ENCODE measurements at places on chromosomes 3 and 15.

DNA sequence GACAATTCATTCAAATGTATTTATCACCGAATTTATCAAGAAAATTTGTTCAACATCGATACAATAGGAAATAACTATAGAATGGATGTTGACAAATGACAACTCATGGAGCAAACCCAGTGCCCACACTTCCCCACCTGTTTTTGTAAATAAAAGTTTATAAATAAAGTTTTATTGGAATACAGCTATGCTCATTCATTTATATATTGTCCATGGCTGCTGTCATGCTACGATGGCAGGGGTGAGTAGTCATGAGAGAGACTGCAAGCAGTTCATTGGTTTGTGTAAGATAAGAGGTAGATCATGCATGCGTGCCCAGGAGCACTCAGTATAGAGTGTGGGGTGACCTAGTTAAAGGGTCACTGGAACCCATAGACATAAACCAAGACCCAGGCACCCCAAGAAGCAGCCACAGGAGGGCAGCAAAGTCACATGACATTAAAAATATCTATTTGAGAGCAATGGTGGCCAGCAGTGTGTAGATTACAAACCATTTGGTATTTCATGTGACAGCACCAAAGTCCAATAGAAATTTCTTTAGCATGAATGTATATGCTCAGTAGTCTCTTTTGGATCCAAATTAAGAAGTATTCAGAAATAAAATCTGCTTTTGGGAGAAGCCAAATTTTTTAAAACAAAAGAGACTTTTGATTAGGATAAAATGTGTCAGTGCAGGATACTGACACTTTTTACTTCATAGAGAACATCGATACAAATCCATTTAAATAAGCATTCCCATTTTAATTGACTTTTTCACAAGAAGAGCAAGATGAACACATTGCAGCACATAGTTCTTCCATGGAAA, 794.8 kb downstream of the MCTP2 start:
- no peak for DNase-seq

GRCh38 chr3:115790759-115791158, 167.4 kb downstream of the GAP43 start:
- no peak for DNase-seq

DNA sequence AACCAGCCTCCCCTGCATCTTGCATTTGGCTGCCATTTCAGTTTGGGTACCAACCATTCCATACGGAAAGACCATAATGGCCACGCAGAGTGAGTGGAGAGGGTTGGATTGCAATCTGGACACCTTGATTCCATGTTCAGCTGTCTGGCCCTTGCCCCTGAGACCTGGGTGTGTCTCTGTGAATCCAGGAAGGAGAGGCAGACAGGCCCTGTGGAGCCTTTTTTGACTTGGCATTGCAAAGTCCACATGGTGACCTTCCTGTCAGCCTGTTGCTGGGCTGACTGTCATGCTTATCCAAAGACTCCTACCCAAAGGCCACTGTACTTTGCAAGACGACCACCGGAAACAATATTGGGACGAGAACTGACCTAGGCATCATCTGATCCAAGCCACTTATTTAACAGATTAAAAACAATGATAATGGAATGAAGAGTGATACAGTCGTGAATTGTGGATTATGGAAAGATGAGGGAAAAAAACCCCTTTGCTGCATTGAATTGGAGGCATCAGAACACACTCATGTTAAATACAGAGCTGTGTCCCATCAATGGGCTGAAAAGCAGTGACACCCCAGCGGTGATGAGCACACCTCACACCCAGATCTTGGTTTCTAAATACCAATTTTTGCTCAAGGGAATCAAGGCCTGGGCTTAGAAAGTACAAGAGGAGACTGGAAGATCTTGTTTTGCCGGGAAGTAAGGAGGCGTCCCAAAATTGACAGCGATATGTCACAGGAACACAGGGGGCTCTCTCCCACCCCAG, 86.0 kb downstream of the LRRK1 start:
- DNase-seq = no peak

DNA sequence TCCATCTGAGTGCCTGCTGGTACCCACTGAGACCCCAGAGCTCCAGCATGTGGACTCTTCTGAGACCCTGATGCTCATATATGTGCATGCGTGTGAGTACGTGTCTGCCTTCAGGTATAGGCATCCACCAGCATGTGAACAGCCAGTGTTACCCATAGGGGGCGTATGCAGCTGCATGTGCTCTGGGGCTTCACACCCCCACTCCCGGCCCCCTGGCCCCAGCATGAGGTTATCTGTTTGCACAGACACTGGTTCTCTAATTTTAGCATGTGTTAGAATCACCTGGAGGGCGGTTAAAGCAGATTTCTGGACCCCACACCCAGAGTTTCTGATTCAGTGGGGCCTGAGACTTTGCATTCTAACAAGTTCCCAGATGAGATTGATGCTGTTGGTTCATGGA, 824 bp upstream of the CILP start:
- DNase-seq = no peak

DNA sequence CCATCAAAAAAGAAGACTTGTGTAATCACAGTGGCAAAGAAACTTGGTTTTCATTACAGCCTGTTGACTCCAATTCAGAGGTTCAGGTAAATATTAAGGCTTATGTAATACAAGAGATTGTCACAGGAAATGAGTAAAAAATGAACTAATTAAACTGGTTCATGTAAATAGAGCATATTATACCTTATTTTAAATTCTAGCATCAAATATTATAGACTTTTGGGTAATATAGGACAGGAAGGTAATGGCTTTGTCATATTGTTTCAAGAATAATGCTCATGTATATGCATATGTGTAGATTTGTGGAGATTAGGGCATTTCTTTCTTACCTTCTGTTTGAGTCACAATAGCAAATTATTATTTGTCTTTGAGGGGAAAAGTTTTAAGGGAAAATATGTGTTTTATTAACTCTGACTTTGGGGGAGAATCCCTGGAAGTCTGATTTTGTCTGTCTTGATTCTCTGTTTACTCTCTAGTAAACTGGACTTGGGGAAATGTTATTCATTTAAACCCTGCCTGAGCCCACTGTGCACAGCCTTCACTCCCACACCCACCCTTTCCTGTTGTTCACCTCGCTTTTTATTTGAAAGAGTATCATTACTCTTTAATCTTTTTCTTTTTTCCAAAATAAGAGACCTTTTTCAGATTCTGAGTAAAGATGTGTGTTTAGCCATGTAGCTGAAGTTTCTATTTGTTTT, 43.0 kb downstream of the RASA2 start:
- DNase-seq = no peak

- DNase-seq = no peak
Observed at GRCh38 chr3:177530908-177531307, 333.6 kb upstream of the TBL1XR1 start.

- DNase-seq = no peak
Observed at GRCh38 chr15:70556151-70556741, 207.1 kb downstream of the UACA start.

GRCh38 chr3:172213200-172213599, 173.8 kb downstream of the FNDC3B start:
- no peak for DNase-seq

DNA sequence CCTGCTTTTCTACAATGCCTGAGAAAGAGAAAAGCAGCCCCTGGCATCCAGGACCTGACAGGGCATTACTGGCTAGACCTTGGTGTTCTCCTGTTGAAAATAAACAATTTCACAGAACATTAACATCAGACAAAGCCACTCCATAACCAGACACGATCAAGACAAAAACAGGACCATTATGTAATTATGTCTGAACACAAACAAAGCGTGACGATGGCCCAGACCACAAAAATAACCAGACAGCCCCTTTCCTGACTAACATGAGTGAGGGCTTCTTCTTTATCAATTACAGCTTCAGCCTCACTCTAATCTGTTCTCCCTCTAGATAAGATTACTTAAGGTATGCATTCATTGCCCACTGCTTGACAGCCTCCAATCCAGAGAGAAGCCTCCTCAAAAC, 172.7 kb upstream of the LMCD1 start:
- no peak for DNase-seq

DNA sequence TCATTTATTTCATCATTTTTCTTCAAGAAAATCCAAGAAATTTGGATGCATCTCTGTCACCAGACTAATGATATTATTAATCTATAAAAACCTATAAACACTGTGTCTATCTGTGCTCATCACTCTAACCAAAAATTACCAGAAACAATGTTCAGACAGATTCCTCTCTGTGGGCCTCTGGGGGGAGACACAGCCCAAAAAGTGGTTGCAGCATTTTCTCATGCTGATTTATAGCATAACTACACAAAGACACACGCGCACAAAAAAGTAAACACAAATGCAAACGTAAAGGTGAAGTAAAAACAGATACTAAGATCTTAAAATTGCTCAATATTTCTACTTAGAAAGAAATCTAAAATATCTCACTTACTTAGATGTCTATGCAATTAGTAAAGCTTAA, 976.0 kb downstream of the GBE1 start:
- no peak for DNase-seq

- no peak for DNase-seq
Observed at GRCh38 chr15:77251662-77252061, 168.2 kb downstream of the PEAK1 start.

DNA sequence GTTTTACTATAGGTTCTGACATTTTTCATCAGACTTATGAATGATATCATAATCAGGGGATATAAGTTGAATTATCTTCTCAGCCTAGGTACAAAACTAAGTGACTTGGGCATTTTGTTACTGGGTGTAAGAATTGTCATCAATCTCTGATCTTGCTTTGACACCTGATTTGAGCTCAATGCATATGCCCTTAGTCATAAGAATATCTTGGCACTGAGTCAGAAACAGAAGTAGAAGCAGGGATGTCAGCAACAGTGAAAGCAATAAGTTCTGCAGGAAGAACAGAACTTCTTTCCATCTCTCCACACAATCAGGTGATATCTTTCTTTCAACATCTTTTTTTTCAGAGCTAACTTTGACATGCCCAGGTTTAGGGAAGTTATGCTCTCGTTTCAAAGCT, 14.6 kb downstream of the SLITRK3 start:
- DNase-seq = no peak

- no peak for DNase-seq
Observed at GRCh38 chr15:89085289-89085926, 2.8 kb upstream of the ABHD2 start.

DNA sequence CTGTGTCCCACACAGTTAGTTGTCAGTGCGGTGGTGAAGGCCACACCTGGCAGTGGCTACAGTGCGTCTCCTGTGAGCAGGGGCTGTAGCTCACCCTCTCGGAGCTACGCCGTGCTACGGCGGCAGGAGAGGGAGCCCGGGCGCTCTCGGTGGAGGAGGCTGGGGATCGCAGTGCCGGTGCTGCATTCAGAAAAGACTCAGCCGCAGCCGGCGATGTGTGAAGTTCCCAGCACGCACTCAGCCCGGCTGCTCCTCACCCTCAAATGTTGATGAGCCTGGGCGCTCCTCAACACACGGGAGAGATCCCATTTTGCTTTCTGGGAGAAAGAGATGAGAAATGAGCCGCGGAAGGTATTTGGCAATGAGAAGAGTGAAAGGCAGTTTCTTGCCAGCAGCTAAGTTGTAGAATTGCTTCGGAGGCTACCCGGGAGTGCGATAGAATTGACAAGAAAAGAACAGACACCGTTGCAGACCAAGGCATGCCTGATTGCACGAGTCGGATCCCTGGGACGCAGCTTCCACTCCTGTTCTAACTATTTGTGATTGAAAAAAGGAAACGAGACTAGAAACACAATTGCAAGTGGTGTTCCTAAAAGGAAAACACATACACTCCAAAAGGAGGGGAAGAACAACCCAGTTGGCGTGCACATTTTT, at the start of gene UNC13C:
Gene UNC13C (plus strand): TSS at position 189 of the 654 bp plus-strand sequence. CDS start 34,463 bp downstream, outside the sequence.
- DNase-seq = no peak

DNA sequence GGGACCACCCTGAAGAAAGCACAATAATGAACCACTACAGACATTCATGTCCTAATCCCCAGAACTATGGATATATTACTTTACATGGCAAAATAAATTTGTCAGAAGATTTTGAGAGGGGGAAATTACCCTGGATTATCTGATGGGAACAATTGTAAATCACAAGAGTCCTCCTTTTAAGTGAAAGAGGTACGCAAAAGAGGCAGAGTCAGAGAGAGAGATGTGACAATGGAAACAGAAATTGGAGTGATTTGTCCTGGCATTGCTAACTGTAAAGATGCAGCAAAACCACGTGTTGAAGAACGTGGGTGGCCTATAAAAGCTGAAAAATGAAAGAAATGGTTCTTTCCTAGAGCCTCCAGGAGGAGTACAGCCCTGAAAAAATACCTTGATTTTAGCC, 1121.4 kb upstream of the ALCAM start:
- peak; percentile 10 for DNase-seq

DNA sequence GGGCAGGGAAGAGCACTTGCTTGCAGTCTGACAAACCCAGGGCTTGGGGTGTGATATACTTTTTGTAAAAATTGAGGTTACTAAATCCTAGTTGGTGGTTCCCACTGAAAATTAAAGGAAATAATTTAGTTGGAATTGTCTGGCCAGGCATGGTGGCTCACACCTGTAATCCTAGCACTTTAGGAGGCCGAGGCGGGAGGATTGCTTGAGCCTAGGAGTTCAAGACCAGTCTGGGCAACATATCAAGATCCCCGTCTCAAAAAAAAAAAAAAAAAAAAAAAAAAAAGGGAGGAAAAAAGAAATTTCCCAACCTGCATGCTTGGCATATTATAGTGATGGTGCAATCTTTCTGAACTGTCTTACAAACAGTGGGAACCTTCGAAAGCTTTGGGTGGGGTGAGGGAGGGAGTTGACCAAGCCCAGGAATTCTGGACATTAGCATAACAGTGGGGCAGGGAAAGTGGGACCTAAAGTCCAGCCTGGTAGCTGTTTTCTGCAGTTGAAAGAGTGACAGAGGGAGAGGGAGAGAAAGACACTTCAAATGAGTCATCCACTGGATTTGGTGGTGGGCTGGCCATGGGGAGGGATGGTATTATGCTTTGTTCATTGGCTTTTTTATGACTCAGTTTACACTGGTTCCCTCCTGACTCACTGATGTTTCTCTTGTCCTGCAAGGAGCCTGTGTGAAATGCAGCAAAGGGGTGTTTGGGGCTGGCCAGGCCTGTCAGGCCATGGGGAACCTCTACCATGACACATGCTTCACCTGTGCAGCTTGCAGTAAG, 41.1 kb downstream of the LIMD1 start:
- DNase-seq = no peak

- no peak for DNase-seq
Observed at GRCh38 chr3:45967724-45968123, 24.5 kb downstream of the CXCR6 start.

DNA sequence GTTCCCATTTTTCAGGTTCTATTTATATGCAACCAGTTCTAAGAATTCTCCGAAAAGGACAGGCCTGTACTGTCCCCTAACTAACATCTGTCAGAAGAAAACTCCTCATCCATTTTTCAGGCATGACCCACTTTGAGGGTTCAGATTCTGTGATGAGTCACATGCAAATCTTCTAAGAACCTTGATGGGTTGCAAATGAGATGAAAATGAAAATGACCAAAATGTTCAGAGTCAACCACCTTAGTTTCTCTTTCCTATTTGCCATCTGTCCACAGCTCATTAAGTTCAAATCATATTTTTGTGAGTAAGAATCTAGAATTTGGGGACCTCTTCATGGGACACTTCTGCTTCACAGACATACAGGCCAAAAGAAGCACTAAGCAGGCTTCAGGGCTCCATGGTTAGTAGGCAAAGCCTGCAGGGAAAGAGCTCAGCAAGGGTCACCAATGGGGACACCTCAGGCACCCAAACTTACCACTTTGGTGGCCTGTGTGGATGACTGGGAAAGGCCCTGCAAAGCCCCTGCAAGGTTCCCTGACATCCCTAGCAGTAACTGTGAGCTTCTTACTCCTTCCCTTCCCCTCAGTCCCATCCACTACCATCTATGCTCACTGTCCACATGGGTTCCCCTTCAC, 122.0 kb downstream of the WDR76 start:
- DNase-seq = no peak
